ENCODE measurements at places on chromosomes 1 and 21.
A peak's percentile ranks its signal among the peaks of the same experiment; 100 is the strongest.

DNA sequence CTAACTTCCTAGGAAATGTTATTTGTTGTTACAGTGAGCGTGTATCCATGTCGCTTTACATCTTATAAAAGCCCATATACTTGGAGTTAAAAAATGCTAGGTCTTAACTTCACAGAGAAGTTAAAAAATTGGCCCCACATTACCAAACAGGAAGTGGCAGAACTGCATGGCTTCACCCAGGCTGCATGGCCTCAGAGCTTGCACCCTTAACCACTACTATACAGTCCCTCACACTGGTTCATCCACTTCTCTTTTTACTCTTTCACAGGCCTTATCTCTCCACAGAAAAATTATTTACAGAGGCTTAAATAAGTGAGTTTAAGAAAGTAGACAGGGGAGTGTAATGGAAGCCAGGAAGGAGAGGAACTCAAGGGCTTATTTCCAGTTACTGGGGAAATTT, 402.5 kb downstream of the HHAT start:
- no peak for DNase-seq

DNA sequence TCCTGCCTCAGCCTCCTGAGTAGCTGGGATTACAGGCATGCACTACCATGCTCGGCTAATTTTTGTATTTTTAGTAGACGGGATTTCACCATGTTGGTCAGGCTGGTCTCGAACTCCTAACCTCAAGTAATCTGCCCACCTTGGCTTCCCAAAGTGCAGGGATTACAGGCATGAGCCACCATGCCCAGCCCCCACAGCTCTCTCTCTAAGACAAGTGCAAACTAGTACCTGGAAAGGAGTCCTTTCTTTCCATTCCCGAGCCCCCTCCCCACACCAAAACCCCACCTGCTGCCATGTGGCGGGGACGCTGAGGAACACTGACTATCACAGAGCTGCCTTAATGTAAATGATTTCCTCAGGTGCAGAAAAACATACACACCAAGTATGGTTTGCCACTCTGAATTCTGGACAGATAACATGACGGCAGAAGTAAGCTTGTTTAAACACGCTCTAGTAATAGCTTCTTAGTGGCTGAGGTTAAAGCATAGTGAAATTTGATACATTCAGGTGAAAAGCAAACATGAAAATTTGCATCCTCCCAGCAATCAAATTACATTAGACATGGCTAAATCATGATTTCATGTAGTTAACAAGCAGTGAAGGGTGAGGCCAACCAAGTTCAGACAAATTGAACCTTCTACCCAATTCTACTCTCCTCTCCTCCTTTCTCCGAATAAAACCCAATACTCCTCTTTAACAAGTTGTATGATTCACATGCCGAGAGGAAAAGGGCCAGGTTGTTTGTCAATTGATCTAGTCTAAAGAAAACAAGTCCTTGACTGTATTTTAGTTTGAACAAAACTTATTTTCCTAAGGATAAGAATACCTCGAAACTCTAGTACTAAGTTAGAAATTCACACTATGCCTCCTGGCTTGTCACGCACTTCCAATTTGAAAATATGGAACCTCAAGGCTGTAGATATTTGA, 19.8 kb downstream of the ERRFI1 start:
- DNase-seq, result no peak

DNA sequence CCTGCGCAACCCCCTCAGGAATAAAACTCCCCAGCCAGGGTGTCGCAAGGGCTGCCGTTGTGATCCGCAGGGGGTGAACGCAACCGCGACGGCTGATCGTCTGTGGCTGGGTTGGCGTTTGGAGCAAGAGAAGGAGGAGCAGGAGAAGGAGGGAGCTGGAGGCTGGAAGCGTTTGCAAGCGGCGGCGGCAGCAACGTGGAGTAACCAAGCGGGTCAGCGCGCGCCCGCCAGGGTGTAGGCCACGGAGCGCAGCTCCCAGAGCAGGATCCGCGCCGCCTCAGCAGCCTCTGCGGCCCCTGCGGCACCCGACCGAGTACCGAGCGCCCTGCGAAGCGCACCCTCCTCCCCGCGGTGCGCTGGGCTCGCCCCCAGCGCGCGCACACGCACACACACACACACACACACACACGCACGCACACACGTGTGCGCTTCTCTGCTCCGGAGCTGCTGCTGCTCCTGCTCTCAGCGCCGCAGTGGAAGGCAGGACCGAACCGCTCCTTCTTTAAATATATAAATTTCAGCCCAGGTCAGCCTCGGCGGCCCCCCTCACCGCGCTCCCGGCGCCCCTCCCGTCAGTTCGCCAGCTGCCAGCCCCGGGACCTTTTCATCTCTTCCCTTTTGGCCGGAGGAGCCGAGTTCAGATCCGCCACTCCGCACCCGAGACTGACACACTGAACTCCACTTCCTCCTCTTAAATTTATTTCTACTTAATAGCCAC, 696 bp downstream of the TGFB2 start:
- DNase-seq, result no peak

GRCh38 chr1:172629170-172629569, 29.7 kb upstream of the FASLG start:
- no peak for DNase-seq

- no peak for DNase-seq
Measured at GRCh38 chr1:94396356-94397010, 21.7 kb upstream of the ABCD3 start.

GRCh38 chr1:239630767-239631166, 244.4 kb downstream of the CHRM3 start:
- no peak for DNase-seq

GRCh38 chr21:37636152-37636860, 269.7 kb downstream of the DYRK1A start:
- DNase-seq, result no peak

- DNase-seq, result no peak
Measured at GRCh38 chr1:43438953-43439581, 14.7 kb downstream of the HYI start.

GRCh38 chr1:116334868-116335635, 38.0 kb upstream of the ATP1A1 start:
- no peak for DNase-seq

DNA sequence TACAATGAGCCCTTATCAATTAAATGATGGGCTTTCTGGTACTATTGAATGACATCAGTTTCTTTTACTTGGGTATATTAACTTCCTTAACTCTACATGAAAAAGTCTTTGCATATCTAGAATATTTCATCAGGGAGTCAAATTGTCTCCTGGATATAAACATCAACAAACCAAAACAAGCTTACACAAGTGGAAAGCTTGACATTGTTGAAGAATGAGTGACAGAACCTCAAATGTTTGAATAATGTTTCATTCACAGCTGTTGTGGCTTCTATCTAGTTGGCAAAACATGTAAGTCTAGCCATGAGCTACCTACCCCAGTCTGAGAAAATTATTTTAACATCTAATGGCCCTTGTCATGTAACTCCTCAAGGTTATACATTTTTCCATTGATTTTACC, 604.8 kb upstream of the ADAMTS5 start:
- no peak for DNase-seq

GRCh38 chr1:218431476-218431875, 86.3 kb downstream of the TGFB2 start:
- no peak for DNase-seq

DNA sequence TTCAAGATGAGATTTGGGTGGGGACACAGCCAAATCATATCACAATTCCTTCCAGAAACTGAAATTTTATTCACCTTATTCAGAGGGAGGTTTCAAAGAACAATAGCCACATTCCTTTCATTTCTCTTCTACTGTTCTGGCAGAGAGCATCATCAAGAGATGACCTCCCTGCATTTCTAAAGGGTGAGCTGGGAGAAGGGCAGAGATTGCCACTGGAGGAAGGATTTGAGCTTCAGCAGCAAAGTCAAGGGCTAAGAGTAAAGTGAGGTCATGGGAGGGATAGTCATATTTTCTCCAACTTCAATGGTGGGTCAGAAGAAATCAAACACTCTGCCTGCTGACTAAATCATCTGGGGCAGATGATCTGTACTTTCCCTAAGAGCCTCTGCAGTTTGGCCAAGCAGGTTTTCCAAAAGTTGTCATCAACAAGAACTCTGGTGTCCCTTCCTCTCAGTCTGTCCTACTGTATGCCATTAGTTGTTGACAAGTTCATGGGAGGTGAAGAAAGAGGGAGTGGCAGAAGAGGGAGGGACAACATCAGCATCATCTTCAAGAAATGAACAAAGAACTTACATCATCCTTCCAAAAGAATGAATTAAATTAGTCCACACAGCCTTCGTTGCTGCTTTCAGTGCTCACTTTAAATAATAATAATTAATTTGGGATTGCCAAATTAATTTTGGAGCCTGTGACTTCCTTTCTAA, 298.3 kb downstream of the ASTN1 start:
- no peak for DNase-seq

DNA sequence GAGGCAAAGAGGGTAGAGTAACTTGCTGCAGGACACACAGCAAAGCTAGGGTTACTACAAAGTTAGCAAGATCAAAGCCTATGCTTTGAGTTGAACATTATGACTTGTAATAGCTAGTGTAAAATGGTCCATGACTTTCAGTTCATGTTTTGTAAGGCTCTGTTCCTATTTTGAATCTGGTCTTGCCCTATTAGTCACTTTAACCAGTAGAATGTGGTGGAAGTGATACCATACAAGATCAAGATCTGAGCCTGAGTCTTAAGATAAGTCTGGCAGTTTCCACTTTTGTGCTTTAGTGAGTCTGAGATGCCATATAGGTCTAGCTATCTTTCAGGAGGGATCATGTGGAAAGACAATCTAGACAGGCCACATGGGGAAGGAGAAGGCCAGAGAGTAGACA, 282.1 kb upstream of the BRINP3 start:
- no peak for DNase-seq

GRCh38 chr1:161127649-161128048, 4.8 kb downstream of the DEDD start:
- no peak for DNase-seq

GRCh38 chr21:34936371-34936789, 112.7 kb downstream of the RUNX1 start:
- no peak for DNase-seq

DNA sequence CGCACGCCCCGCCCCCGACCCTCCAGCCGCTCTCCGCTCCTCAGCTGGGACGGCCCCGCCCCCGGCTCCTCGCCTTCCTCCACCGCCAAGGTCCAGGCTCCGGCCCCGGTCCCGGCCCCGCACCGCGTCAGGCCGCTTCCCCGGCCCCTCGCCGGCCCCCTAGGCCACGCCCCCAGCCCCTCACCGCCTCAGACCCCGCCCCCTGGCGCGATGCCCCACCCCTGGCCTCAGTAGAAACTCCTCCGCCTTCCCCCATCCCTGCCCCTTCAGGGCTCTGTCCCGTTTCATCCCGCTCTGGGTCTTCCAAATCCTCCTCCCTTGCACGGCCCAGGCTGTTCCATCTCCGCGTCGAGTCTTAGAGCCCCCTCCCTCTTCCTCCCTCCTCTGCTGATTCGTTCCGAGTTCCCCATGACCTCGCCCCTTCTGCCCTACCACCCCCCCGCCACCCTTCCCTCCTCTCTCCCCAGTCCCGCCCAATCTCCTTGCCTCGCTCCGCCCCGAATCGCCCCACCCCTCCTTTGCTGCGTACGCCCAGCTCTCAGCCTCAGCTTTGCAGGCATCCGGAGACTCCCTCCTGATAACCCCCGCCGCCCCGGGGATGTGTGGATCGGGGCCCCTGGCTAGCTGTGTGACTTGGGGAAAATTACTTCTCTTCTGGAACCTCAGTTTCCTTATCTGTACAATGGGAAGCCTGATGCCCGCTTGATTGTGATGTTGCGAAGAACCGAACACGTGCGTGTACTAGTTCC, 448 bp upstream of the ASAP3 start:
- peak; percentile 75 for DNase-seq

- DNase-seq, result no peak
Measured at GRCh38 chr1:168199056-168199455, 20.3 kb downstream of the TIPRL start.

- DNase-seq, result no peak
Measured at GRCh38 chr1:48654606-48655210, 122.0 kb downstream of the BEND5 start.

DNA sequence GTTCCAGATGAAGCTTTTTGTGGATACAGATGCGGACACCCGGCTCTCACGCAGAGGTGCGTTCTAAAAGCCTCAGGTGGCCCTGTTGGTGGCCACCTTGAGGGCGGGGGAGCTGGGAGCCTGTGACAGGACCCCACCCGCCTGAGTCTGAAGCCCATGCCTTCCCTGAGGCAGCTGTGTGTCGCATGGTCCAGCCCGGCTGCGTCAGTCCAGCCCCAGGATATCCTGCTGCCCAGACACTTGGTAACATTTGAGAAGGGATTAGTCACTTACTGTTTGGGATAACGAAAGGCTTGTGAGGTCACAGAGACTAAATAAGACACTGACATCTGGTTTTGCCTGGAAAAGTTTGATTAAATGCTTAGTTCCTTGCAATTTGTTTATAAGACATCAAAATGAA, 68.9 kb downstream of the UCK2 start:
- no peak for DNase-seq

- no peak for DNase-seq
Measured at GRCh38 chr1:197252973-197253372, 15.1 kb upstream of the CRB1 start.

- no peak for DNase-seq
Measured at GRCh38 chr1:157968946-157969345, 24.5 kb upstream of the KIRREL1 start.

- DNase-seq, result no peak
Measured at GRCh38 chr1:23193391-23194118, 23.7 kb downstream of the HTR1D start.

- no peak for DNase-seq
Measured at GRCh38 chr1:231094421-231094820, 54.4 kb upstream of the FAM89A start.

DNA sequence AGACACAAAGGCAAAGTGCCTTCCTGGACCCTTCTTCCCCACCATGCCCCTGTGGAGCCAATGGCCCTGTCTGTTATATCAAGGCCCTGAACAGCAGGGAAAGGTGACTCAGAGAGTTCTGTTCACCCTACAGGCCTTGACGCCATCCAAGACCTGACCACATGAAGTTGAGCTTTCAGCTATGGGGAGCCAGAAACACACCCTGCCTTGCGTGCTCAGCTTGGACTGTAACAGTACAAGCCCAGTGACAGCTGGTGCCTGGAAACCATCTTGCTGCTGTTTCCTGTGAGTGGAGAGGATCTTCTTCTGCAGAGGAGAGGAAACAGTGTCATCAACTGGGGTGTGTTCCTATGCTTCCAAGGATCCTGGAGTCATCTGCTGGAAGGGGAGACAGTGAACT, 165.0 kb upstream of the IRF2BP2 start:
- DNase-seq, result no peak

DNA sequence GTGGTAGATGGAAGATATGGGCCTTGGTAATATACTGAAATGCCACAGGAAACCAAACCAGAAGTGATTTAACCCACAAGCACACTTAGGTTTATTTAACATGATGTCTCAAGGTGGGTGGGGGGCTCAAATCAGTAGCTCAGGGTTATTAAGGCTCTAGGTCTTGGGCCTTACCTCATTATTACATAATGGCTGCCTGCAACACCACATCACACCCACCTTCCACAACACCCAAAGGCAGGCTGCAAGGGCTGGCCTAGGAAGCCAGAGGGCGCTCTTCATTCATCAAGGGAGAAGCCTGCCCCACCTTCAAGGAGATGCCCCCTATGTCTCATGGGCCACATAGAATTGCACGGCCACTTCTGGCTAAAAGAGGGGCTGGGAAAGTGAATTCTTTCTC, 6.0 kb downstream of the TFF1 start:
- no peak for DNase-seq

- DNase-seq, result no peak
Measured at GRCh38 chr21:41846033-41846317, 33.2 kb downstream of the PRDM15 start.

- DNase-seq, result no peak
Measured at GRCh38 chr1:235597867-235598553, 51.6 kb downstream of the GNG4 start.

All from GM18507 (cell line).